ENCODE measurements at places on chromosomes 3 and 15.
A peak's percentile ranks its signal among the peaks of the same experiment; 100 is the strongest.

DNA sequence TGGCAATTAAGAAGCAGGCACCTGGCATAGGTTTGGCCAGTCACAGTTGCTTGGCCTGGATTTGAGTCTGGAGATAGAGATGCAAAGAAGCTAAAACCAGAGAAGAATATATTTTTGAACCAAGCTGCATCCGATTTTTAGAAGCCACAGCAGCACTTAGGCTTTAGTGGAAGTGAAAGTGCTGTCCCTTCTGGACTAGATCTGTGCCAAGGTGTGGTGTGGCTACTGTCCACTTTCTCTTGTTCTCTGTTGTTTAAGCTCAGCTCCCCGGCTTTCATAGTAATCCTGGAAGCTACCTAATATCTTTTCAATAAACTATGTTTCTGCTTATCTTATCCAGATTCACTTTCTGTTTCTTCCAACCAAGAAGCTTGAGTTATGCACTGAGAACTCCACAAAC, 183.4 kb upstream of the THRB start:
- DNase-seq: no peak

DNA sequence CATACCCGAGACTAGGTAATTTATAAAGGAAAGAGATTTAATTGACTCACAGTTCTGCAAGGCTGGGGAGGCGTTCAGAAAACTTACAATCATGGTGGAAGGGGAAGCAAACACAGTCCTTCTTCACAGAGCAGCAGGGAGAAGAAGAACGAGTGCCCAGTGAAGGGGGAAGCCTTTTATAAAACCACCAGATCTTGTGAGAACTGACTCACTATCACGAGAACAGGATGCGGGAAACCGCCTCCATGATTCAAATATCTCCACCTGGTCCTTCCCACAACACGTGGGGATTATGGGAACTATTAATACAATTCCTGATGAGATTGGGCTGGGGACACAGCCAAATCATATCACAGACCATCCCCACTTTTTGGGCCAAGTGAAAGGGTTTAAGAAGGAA, 58.8 kb upstream of the CTXND1 start:
- no peak for DNase-seq

- no peak for DNase-seq
Measured at GRCh38 chr3:34676436-34676835, 878.0 kb downstream of the PDCD6IP start.

DNA sequence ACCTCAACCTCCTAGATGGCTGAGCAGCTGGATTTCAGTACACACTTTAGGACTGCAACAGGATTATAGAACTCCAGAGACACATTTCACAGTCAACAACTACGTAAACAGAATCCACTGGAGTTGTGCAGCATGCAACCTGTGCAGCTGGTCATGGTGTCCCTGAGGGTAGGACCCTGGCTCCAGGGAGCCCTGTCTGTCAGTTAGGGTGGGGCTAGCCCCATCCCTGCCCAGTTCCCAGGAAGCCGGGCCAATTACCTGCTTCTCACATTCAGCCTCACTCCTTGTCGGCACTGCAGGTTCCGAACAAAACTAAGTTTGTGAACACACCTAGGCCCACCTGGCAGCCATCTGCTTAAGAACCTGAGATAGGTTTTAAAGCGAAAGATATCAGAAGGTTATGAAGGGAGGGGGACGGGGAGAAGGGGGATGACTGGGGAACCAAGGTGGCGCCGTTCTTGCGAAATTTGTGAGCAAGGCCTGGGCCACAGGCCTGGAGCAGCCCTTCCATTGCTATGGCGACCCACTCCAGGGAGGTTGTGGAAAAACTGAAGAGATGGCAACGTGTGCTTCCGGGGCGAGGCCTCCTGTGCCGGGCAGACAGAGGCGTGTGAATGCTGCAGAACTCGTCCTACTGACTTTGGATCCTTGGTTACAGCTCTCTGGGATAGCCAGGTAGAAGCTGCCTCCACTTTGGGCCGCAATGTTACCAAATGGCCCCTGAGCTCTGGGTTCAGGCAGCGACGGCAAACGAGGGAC, 25.3 kb downstream of the ACSBG1 start:
- DNase-seq: peak; percentile 34

DNA sequence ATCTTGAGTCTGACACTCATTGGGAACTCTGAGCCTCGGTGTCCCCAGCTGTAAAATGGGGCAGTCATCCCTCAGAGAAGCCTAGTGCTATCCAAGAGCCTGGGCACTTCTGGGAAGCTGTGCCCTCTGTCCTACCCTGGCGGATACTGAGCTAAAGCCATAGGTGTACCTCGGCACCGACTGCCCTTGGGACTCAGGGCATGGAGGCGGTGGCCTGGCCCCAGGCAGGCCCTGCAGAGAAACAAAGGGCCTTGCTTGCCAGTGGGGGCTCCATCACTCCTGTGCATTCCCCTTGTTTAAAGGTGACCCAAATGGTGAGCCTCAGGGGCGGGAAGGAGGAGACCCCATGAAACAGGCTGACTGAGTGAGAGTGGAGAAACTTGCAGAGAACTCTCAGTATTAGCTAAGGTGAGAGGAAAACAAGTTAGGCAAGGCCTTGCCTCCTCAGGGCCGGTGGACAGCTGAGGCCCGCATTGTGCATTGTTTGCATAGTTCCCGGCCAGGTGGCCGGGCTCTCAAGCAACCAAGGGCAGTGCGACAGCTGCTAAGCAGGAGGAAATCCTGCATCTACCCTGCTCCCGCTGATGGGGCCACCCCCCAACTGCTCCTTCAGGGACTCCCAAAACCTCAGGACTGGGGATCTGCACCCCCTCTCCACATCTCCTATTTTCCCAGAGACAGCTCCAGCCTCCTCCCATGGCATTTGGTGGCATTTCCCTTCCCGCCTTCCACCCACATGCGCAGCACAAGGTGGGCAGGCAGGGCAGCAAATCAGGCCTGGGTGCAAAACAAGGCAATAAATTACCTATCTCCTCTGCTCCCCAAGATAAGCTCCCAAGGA, 4.3 kb downstream of the PFKFB4 start:
- no peak for DNase-seq

DNA sequence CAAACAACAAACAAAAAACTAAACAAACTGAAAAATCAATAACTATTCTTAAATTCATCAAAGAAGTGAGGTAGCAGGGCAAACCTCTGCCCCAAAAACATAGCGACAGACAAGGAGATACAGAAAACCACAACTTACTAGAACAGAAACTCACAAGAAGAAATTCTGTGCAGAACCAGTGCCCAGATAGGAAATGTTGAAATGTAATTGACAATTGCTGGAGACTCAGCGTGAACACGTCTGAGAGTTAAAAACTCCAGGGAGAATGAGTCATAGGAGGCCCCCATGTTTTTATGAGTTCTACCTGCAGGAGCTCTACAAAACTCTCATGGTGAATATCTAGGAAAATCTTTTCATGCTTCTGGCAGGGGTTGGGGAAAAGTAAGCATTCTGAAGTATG, 95.5 kb upstream of the SETMAR start:
- DNase-seq: no peak

- no peak for DNase-seq
Measured at GRCh38 chr3:157101486-157101885, 58.5 kb downstream of the CCNL1 start.

- DNase-seq: no peak
Measured at GRCh38 chr3:110799271-110799670, 272.3 kb upstream of the NECTIN3 start.

- DNase-seq: no peak
Measured at GRCh38 chr3:191399918-191400317, 61.0 kb upstream of the PYDC2 start.

- DNase-seq: no peak
Measured at GRCh38 chr3:137343283-137343682, 385.5 kb downstream of the IL20RB start.

DNA sequence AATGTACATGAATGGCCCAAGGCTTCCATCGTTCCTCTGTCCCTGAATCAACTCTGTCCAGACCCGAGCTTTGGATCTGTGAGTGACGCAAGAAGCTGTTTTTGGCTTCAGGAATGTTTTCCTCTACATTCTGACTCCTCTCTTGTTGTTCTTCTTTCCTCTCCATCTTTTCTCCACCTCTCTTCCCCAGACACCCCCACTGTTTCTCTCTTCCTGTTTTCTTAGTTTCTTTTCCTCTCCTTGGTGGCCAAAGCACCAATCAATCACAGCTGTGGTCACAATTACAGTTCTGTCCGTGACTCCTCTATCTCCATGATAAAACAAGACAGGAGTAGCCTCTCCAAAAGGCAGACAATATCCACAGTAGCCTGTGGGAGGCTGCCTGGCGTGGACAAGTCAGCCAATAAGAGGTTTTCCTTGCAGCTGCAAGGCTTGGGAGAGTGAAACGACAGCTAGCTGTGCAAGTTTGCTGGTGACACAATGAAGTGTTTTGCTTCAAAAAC, 4.9 kb upstream of the TMEM212 start:
- no peak for DNase-seq

- DNase-seq: no peak
Measured at GRCh38 chr15:72136170-72137051, 18.2 kb downstream of the SENP8 start.
